NCI-H2081 (cell line): ENCODE measurements at places on chromosomes 4 and X.

GRCh38 chrX:40310447-40310846 lies 212.7 kb upstream of the BCOR start:
- no peak for DNase-seq

- DNase-seq, result no peak
These were observed 136.1 kb downstream of the MSL3 start for GRCh38 chrX:11893933-11894710.

DNA sequence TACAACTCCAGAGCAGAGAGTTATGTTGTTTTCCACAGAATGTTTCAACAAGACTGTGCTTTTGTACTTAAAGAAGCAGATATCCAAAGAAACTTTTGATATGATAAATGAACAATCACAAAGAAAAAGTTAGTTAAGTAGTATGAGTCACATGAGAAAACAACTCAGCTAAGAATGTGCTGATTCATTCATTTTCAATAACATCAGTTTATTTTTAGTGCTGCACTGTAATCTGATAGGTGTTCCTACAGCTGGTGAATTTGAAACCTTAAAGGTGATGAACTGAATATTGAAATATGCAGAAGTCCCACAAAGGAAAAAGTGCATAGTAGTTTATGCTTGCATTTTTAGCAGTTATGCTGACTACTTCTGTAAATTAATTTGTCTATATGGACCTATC lies 180.3 kb upstream of the TENM3 start:
- no peak for DNase-seq

GRCh38 chr4:163590103-163590502 lies 95.6 kb downstream of the TMA16 start:
- DNase-seq, result no peak

DNA sequence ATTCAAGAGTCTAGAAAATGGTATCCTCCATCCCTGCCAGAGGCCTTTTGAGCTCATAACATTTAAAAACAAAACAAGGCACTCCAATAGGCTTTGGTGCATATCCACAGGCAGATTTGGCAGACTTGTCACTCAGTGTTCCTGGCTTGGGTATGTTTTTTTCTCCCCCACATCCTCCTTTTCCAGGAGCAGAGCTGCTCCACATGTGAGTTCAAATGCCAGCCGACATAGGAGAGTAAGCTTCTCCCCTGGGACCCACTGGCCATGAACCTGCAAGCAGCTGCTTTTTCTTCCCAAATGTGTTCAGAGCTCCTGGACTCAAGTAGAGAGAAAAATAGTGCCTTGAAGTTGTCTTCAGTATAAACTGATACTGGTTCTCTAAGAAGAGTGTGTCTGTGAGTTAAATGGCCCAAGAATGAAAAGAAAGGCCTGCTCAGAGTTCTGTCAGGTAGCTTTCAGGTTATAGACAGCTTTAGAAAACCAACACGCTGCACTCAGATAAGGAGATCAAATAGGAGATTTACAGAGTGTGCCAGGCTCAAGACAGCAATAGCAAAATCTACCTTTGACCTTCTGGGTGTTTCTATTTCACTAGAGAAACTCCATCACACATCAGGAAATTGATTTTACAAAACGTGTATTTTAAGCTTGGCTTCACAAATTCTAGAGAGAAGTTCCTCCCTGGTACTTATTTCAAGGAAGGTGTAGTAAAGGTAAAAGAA lies 162.5 kb upstream of the GALNT7 start:
- DNase-seq, result no peak

DNA sequence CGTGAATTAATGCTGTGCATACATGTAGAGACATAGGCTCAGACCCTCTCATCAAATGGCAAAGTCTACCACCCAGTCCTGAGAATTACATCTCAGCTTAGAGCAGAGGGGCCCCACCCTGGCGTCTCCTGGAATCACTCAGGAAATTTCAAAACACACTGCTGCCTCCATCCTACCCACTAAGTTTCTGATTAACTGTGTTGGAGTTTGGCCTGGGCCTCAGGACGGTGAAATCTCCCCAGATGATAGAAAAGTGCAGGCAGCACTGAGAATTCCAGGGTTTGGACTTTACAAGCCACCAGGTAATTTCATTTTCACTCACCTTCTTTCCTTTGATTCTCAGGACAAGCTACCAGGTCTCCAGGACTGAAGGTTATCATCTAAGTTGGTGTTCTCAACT lies 3.3 kb upstream of the FAM9C start:
- no peak for DNase-seq

GRCh38 chrX:118989886-118990285 lies 15.5 kb downstream of the LONRF3 start:
- DNase-seq, result no peak

- DNase-seq, result peak; percentile 56
These were observed 62.9 kb downstream of the RHOXF2B start for GRCh38 chrX:120014354-120015130.

- no peak for DNase-seq
These were observed 494.1 kb downstream of the CENPC start for GRCh38 chr4:67051000-67051789.

- DNase-seq, result no peak
These were observed 35.2 kb upstream of the AMBN start for GRCh38 chr4:70556856-70557255.

GRCh38 chr4:28167411-28167810 lies 1306.8 kb downstream of the STIM2 start:
- no peak for DNase-seq

DNA sequence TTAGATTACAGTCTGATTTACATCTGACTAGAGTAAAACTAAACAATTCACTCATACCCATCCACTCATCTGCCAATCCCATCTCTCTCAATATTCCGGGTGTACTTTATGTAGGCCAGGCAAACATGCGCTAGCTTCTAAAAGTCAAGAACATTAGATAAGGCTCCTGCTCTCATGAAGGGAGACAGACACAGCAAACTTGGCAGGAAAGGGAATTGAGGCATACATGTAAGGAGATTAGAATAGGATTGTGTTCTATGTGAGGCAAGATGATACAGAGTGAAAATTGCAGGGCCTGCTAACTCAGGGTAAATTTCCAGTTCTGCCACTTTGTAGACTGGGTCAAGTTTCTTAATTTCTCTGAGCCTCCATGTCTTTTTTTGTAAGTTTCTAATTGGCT lies 135.8 kb downstream of the CDS1 start:
- DNase-seq, result no peak

DNA sequence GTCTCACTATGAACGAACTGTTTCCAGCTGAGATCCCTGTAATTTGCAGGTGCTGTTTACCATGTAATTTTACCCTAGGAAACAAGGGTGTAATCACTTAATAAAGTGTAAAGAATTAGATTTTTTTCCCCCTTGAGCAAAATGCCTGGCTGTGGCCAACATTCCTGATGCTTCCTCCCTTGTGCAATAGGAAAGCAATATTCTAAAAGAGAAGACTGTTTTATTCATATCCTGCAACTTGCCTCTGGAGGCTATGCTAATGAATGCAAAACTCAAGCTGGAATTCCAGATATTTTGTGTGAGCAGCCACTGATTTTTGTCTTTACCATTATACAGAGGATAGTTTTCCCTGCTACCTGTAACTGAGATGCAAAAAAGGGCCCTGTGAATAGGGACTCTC lies 98.0 kb downstream of the AWAT2 start:
- DNase-seq, result no peak

GRCh38 chr4:183399126-183399522 lies 45.3 kb upstream of the CDKN2AIP start:
- DNase-seq, result no peak

- no peak for DNase-seq
These were observed 248.3 kb upstream of the GATB start for GRCh38 chr4:152009031-152009670.

GRCh38 chr4:17283251-17283650 lies 228.6 kb downstream of the QDPR start:
- DNase-seq, result no peak

DNA sequence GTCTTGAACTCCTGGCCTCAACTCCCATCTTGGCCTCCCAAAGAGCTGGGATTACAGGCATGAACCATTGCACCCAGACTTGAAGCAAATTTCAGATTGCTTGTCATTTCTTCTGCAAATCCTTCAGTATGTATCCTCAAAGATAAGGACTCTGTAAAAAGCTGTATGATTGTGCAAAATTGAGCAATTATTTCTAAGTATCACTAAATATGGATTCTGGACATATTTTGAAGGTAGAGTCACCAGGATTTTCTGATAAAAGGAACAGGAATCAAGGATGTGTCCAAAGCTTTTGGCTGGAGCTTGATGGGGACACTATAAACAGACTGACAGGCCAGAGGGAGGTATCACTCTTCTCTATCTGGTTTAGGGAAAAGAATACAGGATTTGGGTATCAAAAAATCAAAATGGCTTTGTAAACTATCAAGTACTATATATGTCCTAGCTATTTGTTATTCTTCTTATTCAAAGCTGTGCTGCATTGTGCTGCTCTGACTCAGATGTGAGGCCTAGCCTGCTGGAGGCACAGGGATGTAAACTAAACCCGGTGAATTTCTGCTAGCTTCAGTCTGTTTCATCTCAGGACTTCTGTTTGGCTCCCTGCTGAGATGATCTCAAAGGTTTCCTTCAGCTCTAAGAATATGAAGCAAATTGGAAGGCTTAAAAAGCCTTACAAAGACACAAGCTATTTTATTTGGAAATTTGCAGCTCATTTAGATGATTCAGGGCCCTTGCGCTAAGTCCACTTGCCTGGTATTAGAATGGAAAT lies 8.3 kb downstream of the RPS4X start:
- no peak for DNase-seq

GRCh38 chrX:125205918-125206665 lies 113.6 kb upstream of the TEX13C start:
- DNase-seq, result peak; percentile 84
